Activated CD8-positive, alpha-beta memory T cell treated with anti-CD3 and anti-CD28 coated beads for 24 hours (primary cell): ENCODE measurements at places on chromosomes 6 and 20.

GRCh38 chr6:44234101-44235025, 11.0 kb downstream of the SLC29A1 start:
- no peak for DNase-seq

DNA sequence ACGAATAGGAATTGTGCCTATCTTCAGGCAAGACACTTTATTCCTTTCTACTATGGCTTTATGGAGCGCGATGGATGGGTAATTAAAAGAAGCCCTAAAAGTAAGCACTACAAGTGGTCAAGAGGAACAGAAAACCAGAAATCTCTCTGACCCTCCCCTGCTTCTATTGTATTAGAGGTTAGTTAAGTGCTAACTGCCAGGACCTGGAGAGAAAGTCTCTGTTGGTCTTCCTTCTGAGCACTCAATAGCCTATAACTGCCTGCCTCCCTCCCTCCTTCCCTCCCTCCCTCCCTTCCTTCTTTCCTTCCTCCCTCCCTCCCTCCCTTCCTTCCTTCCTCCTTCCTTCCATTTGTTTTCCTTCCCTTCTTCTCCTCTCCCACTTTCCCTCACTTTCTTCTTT, 133.7 kb downstream of the C6orf58 start:
- DNase-seq = no peak

DNA sequence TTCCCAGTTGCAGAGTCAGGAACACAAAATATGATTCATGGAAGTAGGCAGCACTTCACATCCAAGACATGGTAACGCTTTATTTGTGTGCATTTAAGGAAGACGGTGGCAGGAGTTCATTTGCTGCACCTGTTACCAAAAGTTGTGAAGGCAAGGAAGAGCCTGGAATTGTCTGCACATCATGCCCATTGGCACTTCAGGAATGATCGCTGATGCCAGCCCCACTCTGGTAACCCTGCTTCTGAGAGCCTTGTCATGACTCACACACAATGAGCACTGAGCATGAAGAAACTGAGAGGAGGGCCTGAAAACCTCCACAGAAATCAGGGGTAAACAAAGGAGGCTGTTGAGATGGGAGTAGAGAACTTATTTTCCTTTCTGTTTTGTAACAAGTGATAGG, 181.1 kb downstream of the RPS12 start:
- no peak for DNase-seq

DNA sequence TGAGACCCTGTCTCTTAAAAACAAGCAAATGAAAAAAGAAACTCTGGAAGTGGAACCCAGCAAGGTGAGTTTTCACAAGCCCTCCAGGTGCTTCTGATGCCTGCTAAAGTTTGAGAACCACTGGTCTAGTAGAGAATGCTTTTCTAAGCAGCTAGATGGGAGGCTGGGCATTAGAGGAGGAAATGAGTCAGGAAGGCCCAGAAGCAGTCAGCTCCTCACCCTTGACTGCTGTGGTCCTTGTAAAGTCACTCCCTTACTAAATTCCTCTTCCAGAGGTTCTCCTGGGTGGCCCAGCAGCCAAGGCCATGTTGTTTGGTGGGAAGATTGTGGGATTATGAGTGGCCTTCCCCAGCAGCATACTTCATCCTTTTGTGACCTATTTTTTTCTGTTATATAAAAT, 52.0 kb upstream of the FYN start:
- DNase-seq = no peak

DNA sequence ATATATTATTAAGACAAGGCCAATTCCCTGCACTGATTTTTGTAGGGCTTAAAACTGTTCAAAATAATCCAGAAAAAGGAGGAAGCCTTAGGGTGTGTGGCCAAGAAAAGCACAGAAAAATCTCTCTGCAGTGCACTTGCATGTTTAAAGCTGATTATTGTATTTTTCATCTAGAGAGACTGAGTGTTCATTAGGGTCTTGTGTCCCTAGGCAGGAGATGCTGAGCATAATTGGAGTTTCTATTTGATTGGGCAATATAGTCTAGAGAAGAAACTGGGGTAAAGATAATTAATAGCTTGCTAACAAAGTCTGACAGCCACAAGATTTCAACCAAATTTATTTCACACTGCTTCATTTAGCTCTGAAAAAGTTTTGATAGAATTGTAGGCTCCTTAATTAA, 2.4 kb downstream of the FLRT3 start:
- no peak for DNase-seq

GRCh38 chr6:52416629-52417151, 3.5 kb upstream of the EFHC1 start:
- no peak for DNase-seq

DNA sequence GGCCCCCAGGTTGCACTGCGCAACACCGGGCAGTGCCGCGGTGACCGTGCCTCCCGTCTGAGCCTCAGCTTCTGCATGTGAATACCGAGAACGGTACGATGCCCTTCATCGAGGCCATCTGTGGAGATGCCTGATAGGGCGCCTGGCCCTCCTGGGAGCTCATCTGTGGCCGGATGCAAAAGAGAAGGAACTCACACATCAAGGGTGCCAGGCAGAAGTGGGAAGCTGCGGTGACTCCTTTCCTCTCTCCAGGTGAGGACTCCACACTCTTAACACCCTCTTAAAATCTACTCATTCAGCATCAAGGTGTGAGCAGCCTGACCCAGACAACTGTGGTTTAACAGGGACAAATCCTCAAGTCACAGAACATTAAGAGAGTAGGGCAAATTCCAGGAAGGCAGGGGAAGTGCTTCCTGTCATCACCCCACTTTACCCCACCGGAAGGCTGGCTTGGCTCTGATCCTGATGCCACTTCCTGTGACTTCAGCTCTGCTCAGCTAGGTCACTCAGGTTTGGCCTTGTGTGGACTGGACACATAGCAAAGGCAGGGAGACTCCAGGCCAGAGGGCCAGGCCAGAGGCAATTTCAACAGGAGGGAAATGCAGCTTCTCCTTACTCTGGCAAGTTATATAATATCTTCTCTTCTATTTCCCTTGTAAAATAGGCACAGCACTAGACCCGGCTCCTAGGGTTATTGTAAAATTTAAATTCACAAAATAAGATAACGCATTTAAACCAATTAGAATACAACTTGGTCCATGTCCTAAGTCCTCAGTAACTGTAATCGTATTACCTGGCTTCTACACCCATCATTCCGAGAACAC, 69.4 kb downstream of the CPNE5 start:
- DNase-seq = peak; percentile 71

DNA sequence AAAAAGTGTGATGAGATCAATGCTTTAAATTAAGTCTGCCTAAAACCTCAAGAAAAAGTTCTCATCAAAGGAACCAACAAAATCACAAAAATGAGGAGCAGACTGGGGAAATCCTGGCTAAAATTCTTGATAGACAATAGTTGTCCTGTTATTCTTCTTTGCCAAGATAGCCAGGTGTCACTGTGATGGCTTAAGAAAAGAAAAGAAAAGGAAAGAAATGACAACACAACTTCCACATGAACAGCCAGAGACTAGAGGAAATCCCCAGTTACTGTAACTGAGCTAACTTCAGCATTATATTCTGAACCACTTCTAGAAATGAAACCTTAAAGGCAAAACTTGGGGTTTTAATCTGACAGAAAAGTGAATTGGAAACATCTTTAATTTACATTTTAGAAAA, 129.6 kb downstream of the CD24 start:
- no peak for DNase-seq

GRCh38 chr20:46057856-46058598, 29.0 kb downstream of the SLC12A5 start:
- DNase-seq = peak; percentile 63

GRCh38 chr20:53316206-53316937, 277.3 kb downstream of the ZNF217 start:
- no peak for DNase-seq

GRCh38 chr6:22112461-22112860, 184.4 kb downstream of the PRL start:
- DNase-seq = no peak

- no peak for DNase-seq
Observed at GRCh38 chr20:41830702-41831101, 212.5 kb upstream of the CHD6 start.
